ENCODE measurements at places on chromosomes 5 and 9.

- no peak for DNase-seq
These were observed 2.6 kb upstream of the MSX2 start for GRCh38 chr5:174721530-174722432.

GRCh38 chr5:54146916-54147315, 163.5 kb downstream of the ARL15 start:
- no peak for DNase-seq

- no peak for DNase-seq
These were observed 159.5 kb upstream of the MAST4 start for GRCh38 chr5:66436721-66437120.

DNA sequence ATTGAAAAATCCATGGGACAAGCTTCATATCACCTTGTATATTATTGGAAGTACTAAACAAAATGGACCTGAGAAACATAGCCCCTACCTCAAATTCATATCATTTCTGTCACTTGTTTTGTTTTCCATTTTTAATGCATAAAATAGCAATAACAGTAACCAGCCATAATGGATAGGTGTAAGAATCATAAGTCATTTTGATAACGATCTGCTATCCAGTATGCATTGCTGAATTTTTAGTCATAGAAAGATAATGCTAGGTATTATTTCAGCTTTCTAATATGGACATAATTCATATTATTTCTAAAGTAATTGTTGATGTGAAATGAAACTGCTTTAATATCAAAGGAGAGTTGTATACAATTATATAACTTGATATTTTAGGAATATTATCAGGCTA, 1.1 kb upstream of the LRRC70 start:
- no peak for DNase-seq

- DNase-seq: no peak
These were observed 94.5 kb downstream of the EDIL3 start for GRCh38 chr5:84290161-84290560.

DNA sequence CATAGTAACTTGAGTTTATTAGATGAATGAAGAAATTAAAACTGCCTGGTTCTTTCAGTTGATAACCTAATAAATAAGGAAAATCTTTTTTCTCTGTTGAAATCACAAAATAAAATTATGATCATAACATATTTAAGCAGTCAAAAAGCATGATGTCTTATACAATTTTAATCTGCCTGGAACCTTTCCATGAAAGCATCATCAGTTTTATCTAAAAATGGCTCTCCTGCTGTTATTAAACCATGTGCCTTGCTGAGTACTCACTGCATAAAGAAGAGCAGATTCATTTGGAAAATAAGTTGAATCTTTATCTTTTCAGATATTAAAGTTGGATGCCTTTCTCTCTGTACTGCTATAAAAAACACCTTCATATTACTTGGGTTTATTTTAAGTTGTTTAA, 148.8 kb downstream of the SLC24A2 start:
- no peak for DNase-seq

All from GM04503 (cell line).